ENCODE measurements at places on chromosomes 1 and 21.

DNA sequence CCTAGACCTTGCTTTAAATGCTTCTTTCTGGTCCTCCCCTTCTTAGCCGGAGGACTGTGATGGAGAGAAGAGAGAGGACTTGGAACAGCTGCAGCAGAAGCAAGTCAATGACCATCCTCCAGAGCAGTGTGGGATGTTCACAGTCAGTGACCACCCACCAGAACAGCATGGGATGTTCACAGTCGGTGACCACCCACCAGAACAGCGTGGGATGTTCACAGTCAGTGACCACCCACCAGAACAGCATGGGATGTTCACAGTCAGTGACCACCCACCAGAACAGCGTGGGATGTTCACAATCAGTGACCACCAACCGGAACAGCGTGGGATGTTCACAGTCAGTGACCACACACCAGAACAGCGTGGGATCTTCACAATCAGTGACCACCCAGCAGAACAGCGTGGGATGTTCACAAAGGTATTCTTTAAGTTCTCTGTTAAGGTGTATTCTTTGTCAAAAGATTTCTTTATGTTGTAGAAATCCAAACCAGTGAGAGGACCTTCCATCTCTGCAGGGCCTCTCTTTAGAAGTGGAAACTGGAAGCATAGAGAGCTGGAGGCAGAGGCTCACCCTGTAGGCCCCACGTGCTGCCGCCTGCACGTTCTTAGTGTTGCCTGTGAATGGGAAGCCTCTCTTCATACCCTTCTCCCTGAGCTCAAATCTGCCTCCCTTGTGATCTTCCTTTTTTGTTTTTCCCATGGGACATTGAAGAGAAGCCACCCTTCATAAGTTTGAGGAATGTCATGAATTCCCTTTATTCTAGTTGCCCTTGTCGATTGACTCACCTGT is 10.6 kb downstream of the PCNT start:
- DNase-seq: no peak

DNA sequence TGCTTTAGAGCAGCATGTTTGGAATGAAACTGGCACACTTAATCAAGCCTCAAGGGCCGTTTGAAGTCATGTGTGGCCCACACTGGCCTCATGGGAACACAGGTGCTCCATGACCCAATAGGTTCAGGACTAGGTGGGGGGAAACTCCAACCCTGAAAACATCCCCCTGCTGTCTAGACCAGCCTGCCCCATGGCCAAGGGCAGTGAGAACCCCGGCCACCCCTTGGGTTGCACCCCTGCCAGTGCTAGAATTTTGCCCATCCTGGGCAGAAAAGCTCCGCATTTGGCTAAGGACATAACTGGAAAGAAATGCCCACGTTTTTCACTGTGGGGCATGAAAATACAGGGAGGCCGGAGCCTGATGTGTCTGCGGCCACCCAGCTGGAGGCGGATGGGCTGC is 6.1 kb upstream of the PTGER3 start:
- no peak for DNase-seq

GRCh38 chr1:151547119-151547899 is 7.2 kb downstream of the TUFT1 start:
- DNase-seq: no peak

GRCh38 chr1:92515796-92516201 is 29.1 kb upstream of the GFI1 start:
- no peak for DNase-seq

GRCh38 chr1:35633547-35633946 is 7.8 kb downstream of the PSMB2 start:
- DNase-seq: no peak

Data from NCI-H526 treated with DMSO at 0.1 percent for 48 hours (cell line).